HCT116 (cell line): ENCODE measurements at places on chromosomes 3 and 15.

- peaks cover 33% of the 10 kb centered on the region for H3K4me1 ChIP-seq
- no peaks in the 10 kb centered on the region for H3K27me3 ChIP-seq
- no peaks in the 10 kb centered on the region for H3K36me3 ChIP-seq
- no peak for DNase-seq
- no peak overlapping the region for H3K4me3 ChIP-seq
- no peak overlapping the region for H3K27ac ChIP-seq
These were observed 3.0 kb downstream of the DZIP1L start for GRCh38 chr3:138112362-138112761.

GRCh38 chr15:61479613-61480012 is 250.5 kb upstream of the RORA start:
- H3K27me3 ChIP-seq: no peaks in the 10 kb centered on the region
- no peaks in the 10 kb centered on the region for H3K4me1 ChIP-seq
- no peak for DNase-seq
- no peak overlapping the region for H3K27ac ChIP-seq

DNA sequence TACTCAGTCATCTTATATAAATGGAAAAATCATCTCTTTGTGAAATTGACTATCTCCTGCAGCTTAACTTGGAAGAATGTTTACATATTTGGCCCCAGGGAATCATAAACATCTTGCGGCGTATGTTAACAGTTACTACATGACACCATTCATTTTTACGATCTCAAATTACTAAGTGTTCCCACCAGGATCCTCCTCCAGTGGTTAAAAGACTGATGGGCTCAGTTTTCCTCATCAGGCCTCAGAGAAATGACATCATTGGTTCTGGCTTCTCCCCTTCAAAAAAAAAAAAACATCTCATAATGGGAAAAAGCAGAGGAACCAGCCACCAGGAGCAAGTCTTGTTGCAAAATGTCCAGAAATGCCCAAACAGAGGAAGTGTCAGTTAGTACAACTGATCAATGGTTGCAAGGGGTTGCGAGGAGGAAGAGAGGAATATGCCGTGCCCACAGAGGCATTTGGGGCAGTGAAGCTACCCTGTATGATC is 70.5 kb upstream of the LIPC start:
- no peaks in the 10 kb centered on the region for H3K27me3 ChIP-seq
- DNase-seq: no peak
- H3K4me1 ChIP-seq: no peaks in the 10 kb centered on the region
- no peak overlapping the region for H3K4me3 ChIP-seq
- no peaks in the 10 kb centered on the region for H3K36me3 ChIP-seq

DNA sequence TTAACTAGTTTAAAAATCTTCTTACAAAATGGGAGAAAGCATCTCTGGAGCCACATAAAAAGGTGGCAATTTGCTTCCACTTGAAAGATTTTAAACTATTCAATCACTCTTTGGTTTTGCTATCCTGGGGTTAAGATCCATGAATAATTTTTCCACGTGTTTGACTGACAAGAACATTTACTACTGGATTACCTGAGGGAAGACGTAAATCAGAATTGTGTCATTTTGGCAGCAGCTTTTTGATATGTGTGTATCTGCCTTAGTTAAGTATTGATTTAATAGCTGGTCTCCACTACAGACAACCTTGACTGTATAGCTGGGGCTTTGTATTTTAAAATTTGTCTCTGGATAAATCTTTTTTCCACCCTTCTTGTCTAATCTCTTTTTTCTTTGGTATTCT is 228.3 kb downstream of the EPHA3 start:
- DNase-seq: no peak
- H3K4me1 ChIP-seq: no peaks in the 10 kb centered on the region
- H3K4me3 ChIP-seq: no peak overlapping the region
- H3K27ac ChIP-seq: no peak overlapping the region
- H3K36me3 ChIP-seq: no peaks in the 10 kb centered on the region

GRCh38 chr3:32709346-32709745 is 24.4 kb downstream of the CNOT10 start:
- peaks cover 22% of the 10 kb centered on the region for H3K36me3 ChIP-seq
- no peak for DNase-seq
- no peaks in the 10 kb centered on the region for H3K27me3 ChIP-seq
- no peak overlapping the region for H3K27ac ChIP-seq
- H3K4me1 ChIP-seq: no peaks in the 10 kb centered on the region

- no peak overlapping the region for H3K4me3 ChIP-seq
- no peaks in the 10 kb centered on the region for H3K27me3 ChIP-seq
- no peak for DNase-seq
- no peak overlapping the region for H3K27ac ChIP-seq
- peaks cover 7% of the 10 kb centered on the region; the same call in 1 of the 2 replicates for H3K4me1 ChIP-seq
These were observed 36.7 kb downstream of the FOXP1 start for GRCh38 chr3:71546821-71547220.

- no peaks in the 10 kb centered on the region for H3K4me1 ChIP-seq
- no peak overlapping the region for H3K4me3 ChIP-seq
- no peak overlapping the region for H3K27ac ChIP-seq
- no peaks in the 10 kb centered on the region for H3K27me3 ChIP-seq
- no peaks in the 10 kb centered on the region for H3K36me3 ChIP-seq
- DNase-seq: peak; percentile 56
These were observed 152.1 kb upstream of the TBC1D5 start for GRCh38 chr3:17894434-17895060.

GRCh38 chr3:99638167-99638948 is at the start of gene COL8A1:
TSS of gene COL8A1 (plus strand) at chr3:99638594. CDS start at chr3:99790683, 152,089 bp downstream.
- H3K27me3 ChIP-seq: peaks cover 97% of the 10 kb centered on the region
- DNase-seq: no peak
- no peaks in the 10 kb centered on the region for H3K4me1 ChIP-seq
- H3K27ac ChIP-seq: no peak within 1 kb of the TSS

- DNase-seq: no peak
- H3K27me3 ChIP-seq: no peaks in the 10 kb centered on the region
- H3K27ac ChIP-seq: no peak overlapping the region
- H3K36me3 ChIP-seq: no peaks in the 10 kb centered on the region
These were observed 54.1 kb downstream of the GUCA1C start for GRCh38 chr3:108899530-108899929.

DNA sequence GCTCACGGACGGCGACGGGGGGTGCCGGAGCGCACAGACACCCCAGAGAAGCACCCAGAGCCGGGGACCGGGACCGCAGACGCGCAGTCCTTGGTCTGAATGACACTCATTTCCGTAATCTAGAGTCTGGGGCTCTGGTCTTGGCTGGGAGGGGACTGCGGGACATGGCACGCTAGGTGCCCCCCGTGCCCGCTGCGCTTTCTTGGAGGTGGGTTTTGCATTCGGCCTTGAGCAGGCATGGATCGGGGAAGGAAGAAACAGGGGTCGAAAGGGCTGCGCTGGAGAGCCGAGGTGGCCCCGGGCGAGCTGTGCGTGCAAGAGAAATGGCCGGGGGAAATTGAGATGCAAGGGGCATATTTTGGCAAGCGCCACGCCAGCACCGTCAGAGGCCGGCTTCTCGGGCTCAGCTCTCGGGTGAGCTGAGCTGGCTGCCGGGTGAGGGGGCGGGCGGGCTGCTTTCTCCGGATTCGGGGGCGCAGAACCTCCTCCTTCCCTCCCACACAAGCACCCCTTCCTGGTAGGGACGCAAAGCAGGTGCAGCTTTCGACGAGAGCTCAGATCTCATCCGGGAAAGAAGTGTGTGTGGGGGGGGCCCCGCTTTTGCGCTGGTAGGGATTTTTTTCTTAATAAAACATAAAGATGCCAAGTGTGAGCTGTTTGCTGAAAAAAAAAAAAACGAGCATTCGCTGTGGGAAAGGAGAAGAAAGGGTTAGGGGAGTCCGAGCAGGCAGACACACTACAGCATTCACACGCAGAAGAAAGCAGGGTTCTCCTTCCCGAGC is 963 bp upstream of the NTRK3 start:
- H3K4me3 ChIP-seq: no peak overlapping the region
- H3K4me1 ChIP-seq: no peaks in the 10 kb centered on the region
- no peak for DNase-seq
- 0 out of 2 replicates have a peak, but pooled peaks cover 3% of the 10 kb centered on the region for H3K27me3 ChIP-seq

- H3K36me3 ChIP-seq: no peaks in the 10 kb centered on the region
- H3K4me1 ChIP-seq: no peaks in the 10 kb centered on the region
- H3K4me3 ChIP-seq: no peak overlapping the region
- H3K27ac ChIP-seq: no peak overlapping the region
These were observed 63.5 kb downstream of the OTOL1 start for GRCh38 chr3:161560008-161560637.

GRCh38 chr15:26736502-26737248 is 36.2 kb downstream of the GABRB3 start:
- H3K36me3 ChIP-seq: no peaks in the 10 kb centered on the region
- no peak for DNase-seq
- H3K4me1 ChIP-seq: no peaks in the 10 kb centered on the region
- H3K27me3 ChIP-seq: no peaks in the 10 kb centered on the region
- H3K4me3 ChIP-seq: no peak overlapping the region
- H3K27ac ChIP-seq: no peak overlapping the region

DNA sequence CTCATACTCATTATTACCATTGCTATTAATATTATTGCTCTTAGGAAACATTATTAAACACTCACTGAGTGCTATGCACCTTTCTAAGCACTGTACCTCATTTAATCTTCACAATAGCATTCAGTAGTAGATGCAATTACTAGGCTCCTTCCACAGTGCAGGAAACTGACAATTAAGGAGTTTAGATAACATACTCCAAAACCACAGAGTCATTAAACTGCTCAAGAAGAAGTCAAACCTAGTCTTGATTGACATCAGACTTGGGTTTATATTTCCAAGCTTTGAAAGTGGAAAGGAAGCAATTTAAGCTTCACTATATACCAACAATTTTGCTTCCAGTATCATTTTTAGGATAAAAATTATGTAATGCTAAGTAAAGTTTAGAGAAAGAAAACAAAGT is 490.1 kb upstream of the ARRDC4 start:
- DNase-seq: no peak
- no peaks in the 10 kb centered on the region for H3K36me3 ChIP-seq
- H3K27me3 ChIP-seq: no peaks in the 10 kb centered on the region
- H3K4me3 ChIP-seq: no peak overlapping the region
- no peaks in the 10 kb centered on the region for H3K4me1 ChIP-seq
- H3K27ac ChIP-seq: no peak overlapping the region

DNA sequence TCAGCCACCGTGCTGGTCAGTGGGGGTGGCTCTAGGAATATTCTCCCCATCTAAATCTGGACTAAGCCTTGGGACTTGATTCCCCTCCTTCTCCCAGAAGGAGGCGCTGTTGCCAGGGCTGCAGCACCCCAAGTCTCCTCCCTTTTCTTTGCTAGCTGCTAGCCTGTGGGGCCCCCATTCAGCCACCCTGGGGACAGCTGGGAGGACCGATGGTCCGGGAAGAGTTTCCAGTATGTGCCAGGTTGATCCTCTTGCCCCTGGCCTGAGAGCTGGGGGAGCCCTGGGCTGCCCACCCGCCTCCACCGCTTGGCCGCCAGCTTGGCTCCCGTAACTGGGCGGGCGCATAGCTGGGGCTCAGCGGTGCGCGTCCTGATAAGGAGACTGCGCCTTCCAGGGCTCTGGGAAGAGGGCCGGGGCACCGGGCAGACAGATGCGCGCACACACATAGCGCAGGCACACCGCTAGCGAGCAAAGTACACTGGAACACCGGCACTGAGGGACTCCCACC is 4.2 kb downstream of the SMAD6 start:
- H3K27me3 ChIP-seq: no peaks in the 10 kb centered on the region
- no peak for DNase-seq
- H3K27ac ChIP-seq: peak overlapping the region; percentile 39
- H3K4me3 ChIP-seq: no peak overlapping the region

DNA sequence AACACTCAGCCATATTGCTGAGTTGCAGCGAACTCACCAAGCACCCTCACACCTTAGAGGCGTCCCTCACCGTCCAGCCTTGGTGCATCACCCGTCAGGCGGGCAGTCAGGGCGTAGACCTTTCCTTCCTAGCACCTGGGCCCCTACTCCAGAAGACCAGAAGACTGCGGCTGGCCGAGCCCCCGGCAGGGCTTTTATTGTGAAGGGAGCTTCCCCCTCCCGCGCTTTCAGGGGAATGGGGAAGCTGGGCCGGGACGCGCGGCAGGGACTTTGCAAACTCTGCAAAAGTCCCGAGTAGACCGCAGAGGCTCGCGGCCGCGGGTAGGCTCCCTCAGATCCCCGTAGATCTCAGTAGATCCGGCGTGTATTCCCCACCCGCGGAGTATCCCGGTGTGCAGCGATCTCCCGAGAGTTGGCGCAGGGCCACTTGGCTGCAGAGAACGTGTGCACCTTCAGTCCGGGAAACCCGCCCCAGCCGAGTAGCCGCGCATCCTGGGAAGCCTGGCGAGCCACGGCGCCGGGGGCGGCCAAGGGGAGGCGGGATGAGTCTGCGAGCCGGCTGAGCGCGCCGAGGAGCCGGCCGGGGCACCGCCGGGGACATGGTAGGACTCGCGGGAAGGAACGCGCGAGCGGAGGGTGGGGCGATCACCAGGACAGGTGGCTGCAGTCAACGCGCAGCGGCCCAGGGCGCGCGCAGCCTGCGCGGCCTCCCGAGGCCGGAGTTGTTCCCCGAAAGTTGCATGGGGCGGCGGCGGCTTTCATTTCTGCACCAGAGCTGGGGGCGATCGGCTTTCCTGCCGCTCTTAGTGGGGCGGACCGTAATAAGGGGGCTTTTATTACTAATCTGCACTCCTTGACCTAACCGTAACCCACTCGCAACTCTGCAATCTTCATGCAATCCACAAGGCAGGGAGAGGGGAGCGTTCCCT is at the start of gene GASK1A:
GASK1A (plus strand) TSS at position 268 of the 929 bp plus-strand sequence; CDS start at position 600, 332 bp downstream.
- H3K4me3 ChIP-seq: peak within 1 kb of the TSS; percentile 44
- no peaks in the 10 kb centered on the region for H3K4me1 ChIP-seq
- H3K27me3 ChIP-seq: no peaks in the 10 kb centered on the region
- peak within 1 kb of the TSS; percentile 42; the same call in 1 of the 2 replicates for H3K27ac ChIP-seq
- DNase-seq: no peak

DNA sequence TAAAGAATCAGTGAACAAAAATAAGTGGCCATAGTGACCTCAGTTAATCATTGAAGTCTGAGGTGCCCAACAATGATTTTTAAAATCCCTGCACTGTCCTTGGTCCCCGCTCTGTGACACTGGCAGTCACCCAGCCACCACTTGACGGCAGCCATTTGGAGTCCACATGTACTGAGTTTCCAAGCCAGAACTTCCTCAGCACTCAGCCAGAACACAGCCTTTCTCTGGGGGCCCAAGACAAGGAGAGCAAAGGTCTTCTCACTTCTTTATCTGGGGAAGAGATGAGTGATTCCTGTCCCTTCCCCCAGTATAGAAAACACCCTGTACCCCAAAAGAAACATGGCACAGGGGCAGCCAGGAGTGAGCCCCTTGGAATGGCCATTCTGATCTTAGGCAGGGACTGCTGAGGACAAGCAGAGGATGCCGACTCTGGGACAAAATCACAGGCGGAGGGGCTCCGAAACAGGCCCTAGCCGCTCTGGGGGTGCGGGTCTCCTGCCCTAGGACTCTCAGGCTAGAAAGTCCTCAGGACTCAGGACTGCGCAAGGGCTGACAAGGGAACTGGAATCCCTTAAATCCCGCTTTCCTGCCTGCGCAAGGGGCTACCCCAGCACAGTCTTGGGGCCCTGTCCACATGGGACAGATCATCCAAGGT is 12.8 kb downstream of the PAK6 start:
- DNase-seq: no peak
- H3K27me3 ChIP-seq: no peaks in the 10 kb centered on the region
- peaks cover 36% of the 10 kb centered on the region for H3K4me1 ChIP-seq
- H3K27ac ChIP-seq: peak overlapping the region; percentile 79; the same call in 1 of the 2 replicates

GRCh38 chr15:74417225-74417624 is 16.5 kb downstream of the SEMA7A start:
- H3K36me3 ChIP-seq: peaks cover 35% of the 10 kb centered on the region; the same call in 1 of the 2 replicates
- H3K27me3 ChIP-seq: no peaks in the 10 kb centered on the region
- H3K27ac ChIP-seq: no peak overlapping the region
- peaks cover 40% of the 10 kb centered on the region for H3K4me1 ChIP-seq

- no peak overlapping the region for H3K4me3 ChIP-seq
- H3K4me1 ChIP-seq: no peaks in the 10 kb centered on the region
- no peak for DNase-seq
- H3K36me3 ChIP-seq: no peaks in the 10 kb centered on the region
These were observed 194.0 kb upstream of the LMCD1 start for GRCh38 chr3:8307545-8308110.
